ENCODE measurements at places on chromosomes 4 and X.

GRCh38 chr4:82618103-82618720 is 56.4 kb upstream of the TMEM150C start:
- DNase-seq, result no peak

GRCh38 chr4:26093551-26093950 is 179.5 kb downstream of the SMIM20 start:
- no peak for DNase-seq

DNA sequence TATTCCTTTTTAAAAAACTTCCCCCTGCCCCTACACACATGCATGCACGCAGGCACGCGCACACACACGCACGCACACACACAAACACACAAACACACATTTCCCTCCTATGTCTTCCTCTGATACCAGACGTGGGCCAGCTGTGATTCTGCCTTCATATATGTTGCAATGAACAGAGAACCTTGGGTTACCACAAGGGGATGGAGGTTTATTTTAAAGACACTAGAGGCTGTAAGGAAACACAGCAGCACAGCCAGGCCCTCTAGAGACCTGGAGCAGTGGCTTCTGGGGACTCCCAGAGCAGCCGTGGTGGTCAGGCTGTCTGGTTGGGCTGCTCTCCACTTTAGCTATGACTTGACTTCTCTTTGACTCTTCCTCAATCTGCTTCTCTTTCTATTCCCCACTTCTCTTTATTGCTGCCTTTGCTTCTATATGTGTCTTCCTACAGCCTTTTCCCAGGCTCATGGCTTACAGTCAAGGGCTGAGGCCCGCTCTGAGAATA is 3.2 kb upstream of the TLR10 start:
- peak; percentile 40 for DNase-seq

DNA sequence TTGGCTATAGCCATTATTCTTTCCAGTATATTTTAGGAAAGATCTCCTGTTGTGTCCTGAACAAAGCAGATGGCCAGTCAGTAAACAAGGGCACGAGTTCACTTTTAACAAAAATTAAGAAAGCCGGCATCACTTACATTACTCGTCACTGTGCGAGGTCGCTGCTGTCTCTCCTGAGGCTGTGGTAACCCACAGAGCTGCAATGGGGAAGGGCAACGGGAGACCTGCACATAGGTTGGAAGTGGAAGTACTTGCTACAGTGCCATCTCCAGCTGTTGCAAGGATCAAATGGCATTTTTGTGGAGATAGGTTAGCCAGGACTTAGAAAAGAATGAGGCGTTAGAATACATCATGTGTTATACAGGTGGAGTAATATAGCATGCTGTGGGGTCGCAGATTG is 132.2 kb downstream of the KLHL8 start:
- DNase-seq, result no peak

DNA sequence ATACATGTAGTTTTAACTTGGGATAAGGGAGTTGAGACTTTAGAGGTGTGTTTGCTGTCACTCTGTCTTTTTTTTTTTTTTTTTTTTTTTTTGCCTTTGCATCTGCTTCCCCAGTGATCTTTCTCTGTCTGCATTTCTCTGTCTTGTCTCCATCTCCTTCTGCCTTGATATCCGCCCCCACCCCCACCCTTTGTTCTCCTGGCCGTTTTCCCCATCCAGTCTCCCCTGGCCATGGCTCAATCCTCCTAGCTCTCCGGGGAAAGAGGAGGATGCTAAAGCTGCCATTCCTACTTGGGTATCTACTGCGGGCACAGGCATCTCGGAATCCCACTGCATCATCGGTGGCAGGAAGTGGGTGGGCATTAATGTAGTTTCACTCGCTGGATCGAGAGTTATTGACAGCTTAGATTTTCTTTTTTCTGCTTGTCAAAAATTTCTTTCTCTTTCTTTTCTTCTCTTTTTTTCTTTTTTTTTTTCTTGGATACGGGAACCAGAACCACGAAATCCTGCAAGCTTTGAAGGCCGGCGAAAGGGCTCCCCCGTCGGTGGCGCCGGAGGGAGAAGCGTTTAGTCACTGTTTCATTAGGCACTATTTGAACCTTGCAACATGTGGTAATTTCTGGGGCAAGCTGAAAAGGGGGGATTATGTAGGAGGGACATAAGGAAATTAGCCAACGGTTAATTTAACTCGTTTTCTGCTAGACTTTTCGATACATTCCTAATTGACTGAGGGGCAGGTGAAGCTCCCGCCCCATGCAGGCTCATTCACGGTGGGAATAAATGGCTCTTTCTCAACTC is 8.2 kb downstream of the GSX2 start:
- DNase-seq, result no peak

DNA sequence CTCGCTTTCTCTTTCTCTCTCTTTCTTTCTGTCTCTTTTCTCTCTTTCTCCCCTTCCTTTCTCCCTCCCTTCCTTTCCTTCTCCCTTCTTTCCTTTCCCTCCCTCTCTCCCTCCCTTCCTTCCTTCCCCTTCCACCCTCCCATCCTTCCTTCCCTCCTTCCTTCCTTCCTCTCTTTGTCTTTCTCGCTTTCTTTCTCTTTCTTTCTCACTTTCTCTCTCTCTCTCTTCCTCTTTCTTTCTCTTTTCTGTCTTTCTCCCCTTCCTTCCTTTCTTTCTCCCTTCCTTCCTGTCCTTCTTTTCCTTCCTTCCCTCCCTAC is 2.1 kb upstream of the SORCS2 start:
- no peak for DNase-seq

- no peak for DNase-seq
Measured at GRCh38 chr4:176545872-176546271, 226.1 kb downstream of the SPCS3 start.

GRCh38 chrX:152821145-152821765 is 9.3 kb downstream of the CETN2 start:
- no peak for DNase-seq

DNA sequence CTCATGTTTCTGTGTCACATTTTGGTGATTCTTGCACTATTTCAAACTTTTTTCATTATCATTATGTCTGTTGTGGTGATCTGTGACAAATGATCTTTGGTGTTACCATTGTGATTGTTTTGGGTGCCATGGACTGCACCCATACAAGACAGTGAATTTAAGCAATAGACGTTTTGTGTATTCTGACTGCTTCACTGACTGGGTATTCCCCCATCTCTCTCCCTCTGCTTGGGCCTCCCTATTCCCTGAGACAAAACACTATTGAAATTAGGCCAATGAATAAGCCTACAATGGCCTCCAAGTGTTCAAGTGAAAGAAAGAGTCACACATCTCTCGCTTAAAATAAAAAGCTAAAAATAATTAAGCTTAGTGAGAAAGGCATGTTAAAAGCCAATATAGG is 60.2 kb downstream of the BANK1 start:
- DNase-seq, result no peak

- no peak for DNase-seq
Measured at GRCh38 chr4:70511365-70511764, 7.0 kb upstream of the AMTN start.

GRCh38 chrX:13265111-13265510 is 54.7 kb downstream of the ATXN3L start:
- DNase-seq, result no peak

- peak; percentile 69 for DNase-seq
Measured at GRCh38 chr4:140095694-140096482, 58.1 kb downstream of the MAML3 start.

DNA sequence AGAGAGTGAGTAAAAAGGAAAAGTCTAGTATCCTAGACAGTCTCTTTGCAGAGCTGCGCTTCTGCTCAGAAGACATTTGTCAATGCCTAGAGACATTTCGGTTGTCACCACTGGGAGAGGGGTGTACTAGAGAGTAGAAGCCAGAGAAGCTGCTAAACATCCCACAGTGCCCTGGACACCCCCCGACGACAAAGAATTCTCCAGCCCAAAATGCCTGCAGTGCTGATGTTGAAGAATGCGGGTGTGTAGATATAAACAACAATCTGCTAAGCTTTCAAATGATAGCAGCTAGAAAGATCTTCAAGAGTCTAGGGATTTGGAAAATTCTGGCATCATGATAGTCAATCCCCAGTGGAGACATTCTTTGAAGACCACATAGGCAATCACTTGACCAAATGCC is 90.1 kb downstream of the PALLD start:
- DNase-seq, result no peak

DNA sequence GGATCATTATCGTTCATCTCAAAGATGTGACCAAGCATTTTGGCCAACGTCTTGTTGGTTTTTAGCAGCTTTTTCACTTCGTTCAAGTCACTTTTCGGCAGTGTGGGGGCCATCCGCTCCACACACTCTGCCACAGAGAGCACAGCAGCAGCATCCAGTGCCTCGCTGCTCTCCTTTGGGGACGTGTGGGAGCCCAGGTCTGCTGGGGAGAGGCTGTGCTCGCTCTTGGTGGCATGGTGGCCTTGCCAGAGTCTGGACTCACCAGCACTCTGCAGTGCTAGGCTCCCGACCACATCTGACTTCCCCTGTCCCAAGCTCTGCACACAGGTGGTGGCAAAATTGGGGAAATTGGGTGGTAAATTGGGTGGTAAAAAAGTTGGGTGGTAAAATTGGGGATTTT is 50.6 kb downstream of the GPR50 start:
- no peak for DNase-seq

DNA sequence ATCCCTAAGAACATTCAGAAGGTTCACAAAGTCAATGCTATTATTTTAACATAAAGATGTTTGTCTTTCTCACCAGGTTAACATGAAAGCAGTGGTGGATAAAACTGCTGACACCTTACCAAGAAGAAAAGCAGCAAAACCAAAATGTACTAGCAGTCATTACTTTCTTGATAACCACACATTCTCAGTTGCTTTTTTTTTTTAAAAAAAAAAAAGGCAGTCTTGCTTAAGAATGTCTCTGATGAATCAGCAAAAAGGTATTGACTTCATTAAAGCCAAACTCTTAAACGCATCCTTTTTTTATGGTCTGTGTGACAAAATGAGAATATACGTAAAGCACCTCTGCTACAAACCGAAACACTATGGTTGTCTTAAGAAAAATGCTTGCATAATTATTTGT is 31.9 kb downstream of the CDKL2 start:
- peak; percentile 14 for DNase-seq

DNA sequence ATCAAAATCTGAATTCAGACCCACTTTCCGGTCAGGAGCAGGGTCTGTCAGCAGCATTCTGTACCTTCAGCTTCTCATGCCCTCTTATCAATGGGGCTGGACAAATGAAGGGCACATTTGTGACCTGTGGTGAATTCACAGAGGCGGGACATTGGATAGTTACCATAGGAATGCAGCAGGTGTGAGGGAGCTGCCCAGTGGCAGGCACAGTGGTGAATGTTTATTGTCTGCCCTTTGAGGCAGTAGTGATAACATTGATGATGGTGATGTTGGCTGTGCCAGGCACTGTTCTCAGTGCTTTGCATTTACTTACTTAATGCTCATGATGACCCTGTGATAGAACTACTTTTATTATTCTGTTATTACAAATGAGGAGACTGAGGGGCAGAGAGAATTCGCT is 101.2 kb upstream of the KIT start:
- DNase-seq, result no peak

- no peak for DNase-seq
Measured at GRCh38 chr4:104424475-104424941, 70.2 kb downstream of the CXXC4 start.

Measured in CD4-positive, alpha-beta T cell treated with Interferon alpha-2 for 1 hour (primary cell).